Cerebellum (tissue), 4 donors: ENCODE measurements at places on chromosomes 1 and 21. TPM values are rescaled to one million over a fixed set of nuclear protein-coding genes. Genes with fewer than 3 reads are reported as not detected.

DNA sequence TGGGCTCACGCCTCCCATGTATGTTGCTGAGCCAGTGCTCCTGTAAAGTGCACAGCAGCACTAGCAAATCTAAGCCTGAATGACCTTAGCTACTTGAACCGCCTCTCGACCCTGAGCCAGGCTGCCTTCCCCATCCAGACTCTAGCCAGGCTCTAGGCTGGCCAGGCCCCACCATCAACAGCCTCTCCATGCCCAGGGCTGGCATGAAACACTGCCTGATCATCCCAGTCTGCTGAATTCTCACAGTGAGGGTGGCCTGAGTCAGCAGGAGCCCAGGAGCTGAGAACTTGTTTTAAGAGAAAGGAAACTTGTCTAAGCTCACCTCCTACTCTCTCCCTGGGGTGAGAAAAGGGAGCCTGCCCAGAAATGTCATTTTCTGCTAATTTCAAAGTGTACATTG is 733.3 kb downstream of the PTPRU start:
- no peak for DNase-seq

Gene MEGF6
- 14.9 TPM for total RNA-seq

Gene CASQ2
- total RNA-seq, result 0.64 TPM

Gene SV2A
- 63.2 TPM for total RNA-seq

Gene LCE2A
- total RNA-seq, result not detected

- no peak for DNase-seq
Observed at GRCh38 chr1:198165927-198166647, 9.3 kb downstream of the NEK7 start.
